ENCODE measurements at places on chromosomes 2 and 18.

DNA sequence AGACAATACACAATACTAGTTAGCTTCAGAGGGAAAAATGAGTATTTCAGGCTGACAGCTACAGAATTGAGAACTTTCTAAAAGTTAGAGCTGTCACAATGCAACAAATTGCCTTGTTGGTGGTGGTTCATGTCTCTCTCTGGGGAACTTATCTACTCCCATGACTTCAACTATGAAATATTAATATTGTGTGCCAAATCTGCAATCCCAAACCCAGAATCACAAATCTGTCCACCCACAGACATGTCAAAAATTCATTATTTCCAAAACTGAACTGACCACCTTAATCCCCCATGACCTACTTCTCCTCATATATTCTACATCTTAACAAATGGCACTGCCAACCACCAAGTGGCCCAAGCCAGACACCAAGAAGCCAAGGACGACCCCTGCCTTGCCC, 143.5 kb downstream of the TCF4 start:
- DNase-seq = no peak

DNA sequence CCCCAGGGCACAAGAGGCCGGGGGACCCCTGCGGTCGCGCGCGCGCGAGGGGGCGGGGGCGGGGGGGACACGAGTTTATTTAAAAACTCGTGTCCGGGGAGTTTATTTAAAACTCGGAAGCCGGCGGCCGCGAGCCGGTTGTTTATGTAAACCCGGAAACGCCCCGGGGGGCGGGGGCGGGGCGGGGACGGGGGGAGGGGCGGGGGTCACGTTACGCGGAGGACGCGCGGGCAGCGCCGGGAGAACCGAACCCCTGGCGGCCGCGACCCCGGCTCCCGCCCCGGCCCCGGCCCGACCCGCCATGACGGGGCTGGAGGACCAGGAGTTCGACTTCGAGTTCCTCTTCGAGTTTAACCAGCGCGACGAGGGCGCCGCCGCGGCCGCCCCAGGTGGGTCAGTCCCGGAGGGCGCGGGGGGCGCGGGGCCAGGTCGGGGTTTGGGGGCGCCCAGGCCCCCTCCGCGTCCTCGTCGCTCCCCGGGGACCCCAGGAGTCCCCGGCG, 4.4 kb downstream of the NFATC1 start:
- DNase-seq = no peak

GRCh38 chr2:61707984-61708852, 145.6 kb downstream of the FAM161A start:
- no peak for DNase-seq

DNA sequence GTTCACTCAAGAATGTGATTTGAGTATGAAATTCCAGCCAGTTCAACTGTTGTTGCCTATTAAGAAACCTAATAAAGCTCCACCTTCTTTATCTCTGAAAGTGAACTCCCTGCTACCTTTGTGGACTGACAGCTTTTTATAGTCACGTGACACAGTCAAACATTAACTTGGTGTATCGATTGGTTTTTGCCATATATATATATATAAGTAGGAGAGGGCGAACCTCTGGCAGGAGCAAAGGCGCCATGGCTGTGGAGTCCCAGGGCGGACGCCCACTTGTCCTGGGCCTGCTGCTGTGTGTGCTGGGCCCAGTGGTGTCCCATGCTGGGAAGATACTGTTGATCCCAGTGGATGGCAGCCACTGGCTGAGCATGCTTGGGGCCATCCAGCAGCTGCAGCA, at the start of gene UGT1A1:
TSS of gene UGT1A1 (plus strand) at position 228 of the 400 bp plus-strand sequence. CDS start at position 246, 18 bp downstream.
- DNase-seq = no peak

DNA sequence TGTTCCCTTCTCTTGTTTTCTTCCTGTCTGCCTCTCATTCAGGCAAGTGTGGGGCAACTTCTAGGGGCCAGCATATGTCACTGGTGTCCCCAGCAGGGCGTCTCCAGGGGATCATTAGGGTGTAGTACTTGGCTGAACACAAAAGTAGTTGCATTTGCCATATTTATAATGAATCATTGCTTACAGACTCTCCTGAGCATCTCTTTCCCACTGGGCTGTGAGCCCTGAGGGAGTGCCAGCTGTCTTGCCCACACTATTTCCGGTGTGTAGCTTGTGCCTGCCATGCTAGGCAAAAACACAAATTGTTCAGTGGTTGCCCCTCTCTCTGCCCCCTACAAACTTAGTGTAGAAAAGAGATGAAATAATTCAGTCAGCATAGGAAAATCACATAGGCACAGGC, 40.8 kb upstream of the SCLY start:
- no peak for DNase-seq

DNA sequence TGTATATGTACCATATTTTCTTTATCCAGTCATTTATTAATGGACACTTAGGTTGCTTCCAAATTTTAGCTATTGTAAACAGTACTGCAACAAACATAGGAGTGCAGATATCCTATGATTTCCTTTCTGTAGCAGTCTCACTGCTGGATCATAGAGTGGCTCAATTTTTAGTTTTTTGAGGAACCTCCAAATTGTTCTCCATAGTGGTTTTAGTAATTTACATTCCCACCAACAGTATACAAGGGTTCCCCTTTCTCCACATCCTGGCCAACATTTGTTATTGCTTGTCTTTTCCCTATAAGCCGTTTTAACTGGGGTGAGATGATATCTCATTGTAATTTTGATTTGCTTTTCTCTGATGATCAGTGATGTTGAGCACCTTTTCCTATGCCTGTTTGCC, 114.3 kb downstream of the TMEM17 start:
- no peak for DNase-seq

DNA sequence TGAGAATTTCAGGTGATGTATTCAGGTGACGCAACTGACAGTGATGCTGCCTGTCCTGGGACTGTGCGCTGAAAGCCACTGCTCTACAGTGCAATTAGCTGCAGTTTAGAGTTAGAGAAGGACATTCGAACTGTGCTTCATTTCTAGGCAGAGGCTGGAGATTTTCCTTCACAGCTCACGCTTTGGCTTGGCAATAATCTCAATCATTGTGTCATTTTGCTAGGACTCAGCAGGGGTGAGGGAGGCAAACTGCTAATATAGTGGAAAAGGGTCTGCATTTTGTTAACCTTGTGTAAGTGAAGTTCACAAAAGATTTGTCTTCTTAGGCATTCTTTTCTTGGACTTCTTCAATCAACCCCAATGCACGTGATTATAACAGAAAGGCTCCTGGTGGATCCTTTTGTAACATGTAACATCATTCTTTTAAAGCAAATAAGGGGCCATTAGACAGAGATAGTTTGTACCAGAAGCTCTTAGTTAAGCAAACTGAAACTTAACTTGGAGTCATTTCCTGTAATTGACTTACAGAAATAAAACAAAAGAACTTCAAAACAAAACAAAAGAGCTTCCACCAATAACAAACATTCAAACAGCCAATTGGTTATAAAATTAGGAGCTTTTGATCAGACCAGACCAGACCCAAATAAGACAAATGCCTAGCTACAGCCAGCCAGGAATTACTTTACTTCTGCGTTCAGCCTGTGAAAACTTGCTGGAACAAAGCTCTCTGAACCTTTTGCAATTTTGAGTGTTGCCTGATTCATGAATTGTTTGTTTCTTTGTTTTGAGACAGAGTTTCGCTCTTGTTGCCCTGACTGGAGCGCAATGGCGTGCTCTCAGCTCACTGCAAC, 1376.3 kb upstream of the CELF4 start:
- DNase-seq = no peak

DNA sequence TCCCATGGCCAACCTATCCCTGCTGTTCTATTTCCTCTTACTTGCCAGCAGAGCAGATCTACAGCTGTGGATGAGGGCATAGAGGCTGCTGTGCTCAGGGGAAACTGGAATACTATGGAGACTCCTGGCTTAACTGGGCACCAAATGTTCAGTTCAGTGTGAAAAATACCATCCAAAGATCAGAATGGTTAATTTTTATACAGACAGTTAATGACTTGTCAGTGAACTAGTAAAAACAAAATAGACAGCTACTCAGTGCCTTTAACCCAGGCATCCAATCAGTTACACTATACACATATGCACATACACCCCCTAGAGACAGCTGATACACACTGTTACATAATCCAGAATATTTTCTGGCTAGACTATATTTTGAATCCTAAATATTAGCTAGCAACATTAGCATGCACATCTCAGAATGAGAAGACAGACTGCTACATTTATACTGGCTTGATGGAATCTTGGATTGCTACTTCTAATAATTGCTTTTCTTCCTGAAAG, 59.1 kb upstream of the WIPF1 start:
- DNase-seq = no peak

- DNase-seq = no peak
Measured at GRCh38 chr2:106197878-106198277, 3.8 kb upstream of the UXS1 start.

DNA sequence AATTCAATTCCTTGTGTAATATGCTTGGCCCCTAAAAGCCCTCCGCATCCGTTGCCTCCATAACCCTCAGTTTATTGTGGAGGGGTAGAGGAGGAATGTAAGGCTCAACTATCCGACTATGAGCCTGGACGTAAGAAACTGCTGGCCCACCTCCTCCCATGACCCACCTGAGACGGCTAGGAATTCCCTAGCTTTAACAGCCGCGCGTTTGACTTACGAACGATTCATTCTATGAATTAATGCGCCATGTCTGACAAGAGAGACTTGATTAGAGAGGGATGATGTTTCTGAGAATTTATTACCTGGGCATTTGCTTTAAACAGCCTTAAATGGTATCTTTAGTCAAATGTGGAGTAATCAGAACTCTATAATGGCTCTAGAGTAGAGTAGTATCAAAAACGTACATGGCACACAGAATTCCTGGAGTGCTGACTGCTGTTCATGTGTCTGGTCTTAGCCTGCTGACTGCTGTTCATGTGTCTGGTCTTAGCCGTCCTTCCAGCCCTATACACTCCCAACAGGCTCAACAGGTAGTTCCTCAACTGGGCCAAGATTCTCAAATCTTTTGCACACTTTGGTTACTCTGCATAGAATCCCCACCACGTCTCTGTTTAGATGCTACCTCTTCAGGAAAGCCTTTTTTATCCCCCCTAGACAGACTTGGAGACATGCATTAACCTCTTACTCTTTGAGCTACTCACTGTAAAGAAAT, 899 bp upstream of the GFPT1 start:
- DNase-seq = no peak

DNA sequence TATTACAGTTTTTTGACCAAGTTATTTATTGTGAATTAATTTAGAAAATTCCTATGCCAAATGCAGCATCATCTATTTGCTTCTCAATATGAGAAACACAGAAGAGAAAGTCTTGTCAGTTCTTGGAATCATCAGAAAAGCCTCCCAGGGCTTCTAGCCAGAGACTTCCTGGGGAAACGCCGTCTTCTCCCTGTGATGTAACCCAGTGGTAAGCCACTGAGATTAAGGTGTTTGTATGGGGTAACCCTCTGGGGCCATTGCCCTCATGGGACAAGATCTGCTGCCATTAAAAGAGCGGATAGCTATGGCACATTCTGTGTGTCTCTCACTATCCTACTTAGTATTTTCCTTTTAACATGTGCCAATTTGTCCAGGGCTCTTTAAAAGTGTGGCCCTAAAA, 28.0 kb downstream of the ANKRD29 start:
- DNase-seq = no peak

DNA sequence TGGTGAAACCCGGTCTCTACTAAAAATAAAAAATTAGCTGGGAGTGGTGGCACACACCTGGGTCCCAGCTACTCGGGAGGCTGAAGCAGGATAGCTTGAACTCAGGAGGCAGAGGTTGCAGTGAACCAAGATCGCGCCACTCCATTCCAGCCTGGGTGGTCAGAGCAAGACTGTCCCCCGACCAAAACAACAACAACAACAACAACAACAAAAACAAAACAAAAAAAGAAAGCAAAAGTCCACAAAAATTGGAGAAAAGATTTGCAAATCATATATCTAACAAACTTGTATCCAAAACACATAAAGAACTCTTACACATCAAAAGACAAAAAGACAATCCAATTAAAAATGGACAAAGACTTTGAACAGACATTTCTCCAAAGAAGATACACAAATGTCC, 10.4 kb downstream of the PPM1G start:
- no peak for DNase-seq

- no peak for DNase-seq
Measured at GRCh38 chr2:15492773-15493325, 68.3 kb downstream of the NBAS start.

DNA sequence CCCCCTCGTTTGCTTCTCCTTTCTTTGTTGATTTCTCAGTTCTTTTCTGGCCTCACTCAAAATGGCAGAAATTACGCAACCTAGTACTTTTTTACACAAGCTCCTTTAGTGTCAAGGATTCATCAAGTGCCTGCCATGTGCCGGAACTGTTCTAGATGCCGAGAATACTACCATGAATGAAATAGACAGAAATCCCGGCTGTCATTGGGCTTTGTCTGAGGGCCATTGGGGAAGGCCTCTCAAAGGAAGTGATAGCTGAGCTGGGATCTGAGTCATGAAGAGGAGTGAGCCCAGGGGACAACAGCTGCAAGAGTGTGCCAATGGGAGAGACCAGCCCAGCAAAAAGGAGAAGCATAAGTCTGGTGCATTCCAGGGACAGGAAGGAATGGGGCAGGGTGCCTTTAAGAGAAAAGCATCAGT, 34.3 kb upstream of the PPP1CB start:
- DNase-seq = peak; percentile 38

- no peak for DNase-seq
Measured at GRCh38 chr18:1585881-1586488, 681.3 kb downstream of the ADCYAP1 start.

DNA sequence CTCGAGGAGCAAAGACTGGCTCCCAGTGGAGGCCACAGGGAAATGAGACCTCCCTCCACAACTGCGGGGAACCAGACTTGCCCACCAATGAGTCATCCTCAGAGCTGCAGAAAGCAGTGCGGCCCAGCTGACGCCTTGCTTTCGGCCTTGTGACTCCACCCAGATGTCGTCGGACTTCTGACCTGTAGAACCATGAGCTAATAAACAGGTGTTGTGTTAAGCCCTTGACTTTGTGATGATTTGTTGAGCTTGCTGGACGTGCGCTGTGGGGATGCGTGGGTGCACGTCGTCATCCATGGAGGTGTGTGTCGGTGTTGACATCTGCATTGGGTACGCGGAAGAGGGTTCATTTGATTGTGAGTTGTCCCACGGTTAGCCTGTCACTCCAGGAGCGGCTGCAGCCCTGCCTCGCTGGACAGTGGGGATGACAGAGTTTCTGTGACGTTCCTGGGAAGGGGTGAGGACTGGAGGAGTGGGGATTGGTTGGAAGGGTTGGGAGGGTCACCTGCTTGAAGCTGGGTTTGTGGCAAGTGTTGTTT, 154.1 kb downstream of the SH3BP4 start:
- no peak for DNase-seq

DNA sequence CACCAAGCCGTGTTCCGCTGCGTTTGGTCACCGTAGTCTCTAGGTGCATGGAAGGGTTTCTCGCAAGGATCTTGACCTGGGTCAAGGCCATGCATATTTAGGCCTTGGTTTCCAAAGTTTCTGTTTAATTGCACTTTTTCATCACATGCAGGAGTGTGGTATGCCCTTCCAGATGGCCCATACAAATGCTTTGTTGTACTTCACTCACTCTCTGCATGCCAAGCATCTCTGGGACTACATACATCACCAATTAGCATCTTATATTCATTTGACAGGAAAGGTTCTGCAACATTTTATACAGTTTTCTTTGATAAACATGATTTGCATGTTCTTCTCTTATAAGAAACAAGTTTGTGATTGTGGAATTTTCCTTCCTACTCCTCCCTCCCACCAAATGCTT, 132.8 kb upstream of the KLHL14 start:
- DNase-seq = no peak

- no peak for DNase-seq
Measured at GRCh38 chr2:171342067-171342413, 91.8 kb downstream of the METTL8 start.

GRCh38 chr2:201204655-201205514, 21.9 kb downstream of the CASP10 start:
- DNase-seq = no peak

- DNase-seq = no peak
Measured at GRCh38 chr2:179393481-179393880, 128.8 kb upstream of the SESTD1 start.
